Activated CD4-positive, alpha-beta T cell treated with anti-CD3 and anti-CD28 coated beads for 36 hours (primary cell): ENCODE measurements at places on chromosomes 2 and 18.

DNA sequence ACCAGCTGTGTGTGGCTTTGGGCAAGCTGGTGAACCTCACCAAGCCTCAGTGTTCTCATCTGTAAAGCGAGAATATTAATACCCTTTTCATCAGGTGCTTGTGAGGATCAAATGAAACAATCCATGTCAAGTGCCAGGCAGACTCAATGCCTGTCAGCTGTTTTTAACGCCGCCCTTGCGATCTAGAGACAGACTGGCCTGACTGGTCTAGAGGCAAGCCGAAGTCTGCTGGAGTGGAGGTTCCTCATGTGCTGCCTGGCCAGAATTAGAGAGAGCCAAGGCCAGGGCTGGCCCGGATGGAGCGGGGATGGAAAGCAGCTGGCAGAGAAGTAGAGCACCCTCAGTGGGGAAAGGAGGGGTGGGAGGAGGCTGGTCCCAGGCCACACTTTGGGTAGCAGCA, 74.5 kb upstream of the B3GNT7 start:
- DNase-seq = no peak

DNA sequence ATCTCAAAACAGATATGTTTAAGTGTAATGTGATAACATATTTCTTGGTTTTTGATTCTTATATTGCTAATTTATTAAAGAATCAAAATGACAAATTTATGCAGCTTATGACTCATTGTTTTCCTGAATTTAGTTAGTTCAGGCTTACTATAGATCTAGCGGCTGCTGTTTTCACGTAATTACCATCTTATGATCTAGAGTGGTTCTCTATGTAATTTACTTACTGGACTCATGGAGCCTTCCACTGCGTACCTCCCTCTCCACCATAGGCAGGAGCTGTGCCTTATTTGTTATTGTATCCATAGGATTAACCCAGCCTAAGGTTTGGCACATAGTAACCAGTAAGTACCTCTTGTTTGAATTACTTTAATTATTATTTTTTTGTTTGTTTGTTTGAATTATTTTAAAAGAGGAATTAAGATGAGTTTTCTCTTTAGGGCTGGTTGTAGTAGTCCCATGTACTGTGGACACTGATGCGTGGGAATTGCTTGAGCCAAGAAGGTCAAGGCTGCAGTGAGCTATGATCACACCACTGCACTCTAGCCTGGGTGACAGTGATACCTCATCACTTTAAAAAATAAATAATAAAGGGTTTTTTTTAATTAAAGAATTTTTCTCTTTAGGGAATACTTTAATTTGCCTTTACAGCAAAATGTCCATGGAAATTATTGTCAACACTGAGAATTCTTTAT, 165.5 kb downstream of the PHLPP1 start:
- DNase-seq = no peak

GRCh38 chr18:14999085-14999975, 251.4 kb downstream of the ANKRD30B start:
- no peak for DNase-seq

GRCh38 chr2:216195565-216196029, 86.4 kb downstream of the XRCC5 start:
- DNase-seq = peak; percentile 62

GRCh38 chr18:62634458-62634857, 80.9 kb upstream of the PHLPP1 start:
- no peak for DNase-seq

GRCh38 chr18:66226782-66227181, 377.1 kb downstream of the CDH19 start:
- DNase-seq = no peak

DNA sequence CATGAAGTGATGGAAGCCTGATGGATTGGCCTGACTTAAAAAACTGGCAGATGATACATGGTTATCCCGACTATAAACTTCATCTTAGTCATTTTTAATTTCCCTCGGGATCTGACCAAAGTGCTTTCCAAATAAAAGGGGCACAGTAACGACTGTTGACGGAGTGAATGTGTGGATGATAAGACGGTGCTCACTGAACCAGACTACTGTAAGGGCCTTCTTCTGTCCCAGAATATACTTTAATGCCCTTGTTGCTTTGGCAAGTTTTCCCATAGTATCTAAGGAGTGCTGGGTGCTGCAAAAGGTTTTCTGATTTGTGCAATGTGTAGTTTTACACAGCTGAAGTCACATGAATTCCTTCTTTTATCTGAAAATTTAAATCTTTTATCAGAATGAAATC, 373.5 kb downstream of the DSEL start:
- no peak for DNase-seq

DNA sequence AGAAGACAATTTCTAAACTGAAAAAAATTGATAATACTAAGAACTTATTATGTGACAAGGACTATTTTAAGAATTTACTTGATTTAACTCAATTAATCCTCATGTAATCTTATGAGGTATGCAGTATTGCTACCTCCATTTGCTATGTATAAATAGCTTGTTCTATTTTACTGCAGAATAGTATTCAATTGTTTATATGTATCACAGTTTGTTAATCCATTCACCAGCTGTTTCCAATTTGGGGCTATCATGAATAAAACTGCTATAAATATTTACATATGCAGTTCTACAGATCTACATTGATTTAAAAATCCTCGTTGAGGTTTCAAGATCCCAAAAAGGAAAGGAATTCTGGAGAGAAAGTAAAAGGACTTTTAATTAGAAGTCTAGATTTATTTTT, 54.8 kb upstream of the DOCK10 start:
- DNase-seq = no peak

DNA sequence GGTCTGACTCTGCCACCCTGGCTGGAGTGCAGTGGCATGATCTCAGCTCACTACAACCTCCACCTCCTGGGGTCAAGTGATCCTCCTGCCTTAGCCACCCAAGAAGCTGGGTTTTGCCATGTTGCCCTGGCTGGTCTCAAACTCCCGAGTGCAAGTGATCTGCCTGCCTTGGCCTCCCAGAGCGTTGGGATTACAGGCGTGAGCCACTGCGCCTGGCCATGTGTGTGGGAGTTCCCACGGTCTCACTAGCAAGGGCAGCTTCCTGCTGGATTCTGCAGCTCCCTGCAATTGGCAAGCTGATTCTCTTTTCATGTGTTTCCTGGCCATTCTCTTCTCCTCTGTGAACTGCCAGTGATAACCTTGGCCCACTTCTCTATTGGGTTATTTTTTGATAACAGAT, 84.0 kb downstream of the USP40 start:
- no peak for DNase-seq

DNA sequence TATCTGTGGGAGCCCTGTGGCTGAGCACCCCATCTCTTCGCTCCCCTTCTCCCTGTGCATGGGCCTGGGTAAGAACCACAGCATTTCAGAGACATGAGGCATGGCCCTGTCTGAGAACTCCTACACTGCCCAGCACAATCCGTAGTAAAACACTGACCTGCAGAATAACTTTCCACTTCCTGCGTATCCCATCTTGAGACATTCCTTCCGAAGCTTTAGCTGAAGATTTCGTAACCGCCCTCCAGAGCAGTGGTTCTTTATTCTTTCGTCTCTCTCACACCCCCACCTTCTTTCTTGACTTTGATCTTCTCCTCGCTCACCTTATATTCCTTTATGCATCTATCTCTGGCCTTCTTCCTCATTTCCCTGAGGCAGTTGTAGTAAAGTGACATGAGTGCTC, 381.1 kb downstream of the HRH4 start:
- no peak for DNase-seq

GRCh38 chr18:41690332-41691127, 264.5 kb upstream of the PIK3C3 start:
- no peak for DNase-seq

DNA sequence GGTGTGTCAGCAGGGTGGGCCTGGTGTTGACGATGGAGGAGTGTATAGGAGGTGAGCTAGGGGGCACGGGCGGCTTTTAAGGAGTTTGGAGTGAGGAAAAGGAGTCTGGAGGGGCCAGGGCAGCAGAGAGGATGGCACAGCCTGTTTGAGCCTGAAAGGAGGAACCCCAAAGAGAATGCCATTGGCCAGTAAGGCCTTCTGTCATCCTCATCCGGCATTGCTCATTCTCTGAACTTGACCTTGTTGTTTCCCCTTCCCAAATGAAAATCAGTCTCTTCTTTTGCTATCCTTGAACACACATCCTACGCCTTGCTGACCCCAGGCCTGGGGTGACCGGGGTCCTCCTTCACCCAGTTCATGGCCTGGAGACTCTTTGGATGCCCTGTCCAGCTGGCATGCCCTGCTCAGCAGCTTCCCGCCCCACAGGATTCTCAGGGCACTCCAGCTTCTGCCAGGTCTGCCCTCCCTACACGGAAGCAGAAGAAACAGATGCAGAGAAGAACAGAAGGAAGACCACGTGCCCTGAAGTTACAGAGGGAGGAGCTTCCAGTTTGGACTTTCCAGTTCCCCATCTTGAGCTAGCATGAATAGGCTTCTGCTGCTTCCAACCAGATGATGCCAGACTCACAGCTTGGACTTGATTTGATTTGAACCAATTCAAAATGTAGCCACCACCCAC, 20.5 kb upstream of the KIF3C start:
- no peak for DNase-seq

DNA sequence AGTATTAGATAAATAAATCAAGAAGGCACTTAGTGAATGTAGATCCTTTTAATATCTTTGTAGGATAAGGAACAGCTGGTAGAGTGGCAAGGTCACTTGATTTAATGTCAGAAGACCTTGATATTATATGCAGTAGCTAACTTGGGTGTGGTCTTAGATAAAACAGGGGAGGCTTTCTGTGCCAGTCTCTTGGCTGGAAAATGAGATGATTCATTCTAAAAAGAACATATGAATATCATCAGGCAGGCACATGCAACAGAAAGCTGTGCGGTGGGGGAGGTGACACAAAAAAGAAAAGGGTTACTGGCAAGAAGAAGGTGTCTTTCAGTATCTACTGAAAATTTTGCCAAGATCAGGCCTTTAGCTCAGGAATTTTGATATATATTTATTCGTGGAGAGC, 931.7 kb upstream of the CELF4 start:
- peak; percentile 32 for DNase-seq

- DNase-seq = no peak
Observed at GRCh38 chr2:152186262-152186661, 10.7 kb upstream of the STAM2 start.

GRCh38 chr2:70247364-70248180, 856 bp downstream of the TIA1 start:
- no peak for DNase-seq
